ENCODE measurements at places on chromosomes 4 and X. TPM values are rescaled to one million over a fixed set of nuclear protein-coding genes. Genes with fewer than 3 reads are reported as not detected.

GRCh38 chrX:18797141-18797540, 89.7 kb downstream of the PPEF1 start:
- no peak overlapping the region for H3K27ac ChIP-seq
- DNase-seq = no peak
- no peak overlapping the region for H3K4me3 ChIP-seq
- H3K27me3 ChIP-seq = no peaks in the 10 kb centered on the region
- no peaks in the 10 kb centered on the region for H3K36me3 ChIP-seq
- H3K4me1 ChIP-seq = no peaks in the 10 kb centered on the region

GRCh38 chr4:165718660-165719059, 154.4 kb upstream of the TLL1 start:
- H3K4me3 ChIP-seq = no peak overlapping the region
- H3K27ac ChIP-seq = no peak overlapping the region
- H3K27me3 ChIP-seq = no peaks in the 10 kb centered on the region
- DNase-seq = no peak
- no peaks in the 10 kb centered on the region for H3K36me3 ChIP-seq

- no peak overlapping the region for H3K4me3 ChIP-seq
- no peak for DNase-seq
- H3K36me3 ChIP-seq = no peaks in the 10 kb centered on the region
- no peaks in the 10 kb centered on the region for H3K27me3 ChIP-seq
Measured at GRCh38 chr4:124958847-124959246, 246.3 kb upstream of the ANKRD50 start.

DNA sequence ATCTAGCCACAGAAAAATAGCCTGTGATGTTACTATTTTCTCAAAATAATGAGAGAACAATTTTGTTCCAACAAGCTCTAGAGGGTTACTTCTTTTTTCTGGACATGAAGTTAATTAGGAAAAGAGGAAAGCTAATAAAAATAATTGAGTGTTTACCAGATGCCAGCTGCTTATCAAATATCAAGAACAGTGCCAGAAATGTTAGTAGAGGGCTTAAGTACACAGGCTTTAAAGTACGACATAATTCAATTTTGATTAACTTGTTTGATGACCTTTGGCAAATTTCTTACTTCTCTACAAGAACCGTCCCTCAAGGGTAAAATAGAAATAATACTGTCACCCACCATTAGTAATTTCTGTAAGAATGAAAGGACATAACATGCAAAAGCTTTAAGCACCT, 977.0 kb downstream of the FSTL5 start:
- DNase-seq = no peak
- no peak overlapping the region for H3K27ac ChIP-seq
- no peaks in the 10 kb centered on the region for H3K27me3 ChIP-seq
- H3K36me3 ChIP-seq = no peaks in the 10 kb centered on the region

The PGAM4 gene
- not detected for total RNA-seq

The XPNPEP2 gene
- 2.6 TPM for total RNA-seq

The NOCT gene
- total RNA-seq = 10.7 TPM

The KLHL8 gene
- total RNA-seq = 18.2 TPM
